ENCODE measurements at places on chromosomes 3 and 15.

GRCh38 chr3:155149494-155149893 is 69.4 kb downstream of the MME start:
- DNase-seq, result no peak

- no peak for DNase-seq
Observed at GRCh38 chr15:41483115-41483514, 10.6 kb upstream of the ITPKA start.

DNA sequence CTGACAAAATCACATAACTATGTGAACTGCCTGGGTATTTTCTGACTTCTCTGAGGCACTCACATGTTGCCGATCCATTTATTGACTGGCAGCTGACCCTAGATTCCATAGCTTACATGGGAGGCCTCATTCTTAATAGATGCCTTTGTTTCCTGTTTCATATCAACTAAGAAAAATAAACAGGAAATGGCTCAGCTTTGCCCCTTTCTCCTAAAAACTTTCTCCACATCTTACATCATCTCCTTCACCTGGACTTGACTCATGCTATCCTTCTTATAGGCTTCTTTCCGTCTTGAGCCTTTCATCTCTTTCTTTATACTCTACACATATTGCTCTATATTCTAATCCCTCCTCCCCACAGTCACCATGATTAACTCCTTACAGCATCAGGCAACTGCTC is 38.0 kb downstream of the TXNRD3 start:
- DNase-seq, result no peak

DNA sequence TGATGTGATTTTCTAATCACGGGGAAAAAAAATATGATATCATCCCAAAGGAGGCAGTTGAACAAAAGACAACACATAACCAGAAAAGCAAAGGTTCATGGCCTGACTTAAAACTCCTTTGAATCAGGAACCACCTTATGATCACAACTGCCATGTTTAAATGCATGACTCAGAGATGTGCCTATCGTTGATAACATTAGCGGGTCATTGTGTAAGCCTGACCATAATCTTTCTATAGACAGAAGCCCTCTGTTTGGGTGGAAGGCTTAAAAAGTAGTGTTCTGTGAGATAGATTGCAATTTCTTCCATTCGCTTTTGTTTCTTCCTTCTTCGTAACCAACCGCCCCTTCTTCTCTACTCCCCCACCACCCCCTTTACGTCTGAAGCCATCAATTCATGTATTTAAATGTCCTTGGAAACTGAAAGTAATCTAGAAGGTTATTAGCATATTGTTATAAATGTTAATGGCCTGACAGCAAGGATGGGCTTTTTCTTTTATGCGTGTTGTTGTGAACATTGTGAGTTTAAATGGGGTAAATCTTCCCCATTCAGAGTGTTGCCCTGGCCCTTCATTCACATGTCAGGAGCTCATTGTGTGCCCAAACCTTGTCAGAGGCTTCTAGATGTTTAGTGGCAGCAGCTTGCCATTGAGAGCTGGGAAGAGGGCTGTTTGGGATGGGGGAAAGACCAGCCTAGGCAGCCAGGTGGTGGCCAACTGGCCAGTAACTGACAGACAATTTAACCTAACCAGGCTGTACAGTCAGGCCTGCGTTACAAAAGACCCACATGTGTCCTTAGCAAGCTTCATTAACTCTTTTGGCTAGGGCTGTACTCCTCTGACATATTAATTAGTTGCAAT is 64.5 kb downstream of the EPHA3 start:
- DNase-seq, result no peak

DNA sequence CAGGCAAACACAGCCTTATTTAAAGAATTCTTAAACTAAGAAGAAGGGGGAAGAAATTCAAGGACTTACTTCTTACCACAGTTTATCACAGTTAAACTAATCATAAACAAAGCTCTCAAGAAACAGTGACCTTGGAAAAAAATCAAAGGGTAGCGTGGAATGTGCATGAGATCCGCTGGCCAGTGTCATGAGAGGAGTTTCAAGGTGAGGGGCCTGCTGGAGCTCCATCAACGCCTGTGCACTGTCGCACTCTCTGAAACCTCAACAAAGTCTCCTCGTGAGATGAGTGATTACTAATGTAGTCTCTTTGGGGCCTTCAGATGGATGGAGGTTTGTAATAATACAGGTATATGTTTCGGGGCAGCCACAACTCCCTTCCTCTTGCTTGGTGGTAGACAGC is 28.4 kb upstream of the PRICKLE2 start:
- DNase-seq, result no peak

DNA sequence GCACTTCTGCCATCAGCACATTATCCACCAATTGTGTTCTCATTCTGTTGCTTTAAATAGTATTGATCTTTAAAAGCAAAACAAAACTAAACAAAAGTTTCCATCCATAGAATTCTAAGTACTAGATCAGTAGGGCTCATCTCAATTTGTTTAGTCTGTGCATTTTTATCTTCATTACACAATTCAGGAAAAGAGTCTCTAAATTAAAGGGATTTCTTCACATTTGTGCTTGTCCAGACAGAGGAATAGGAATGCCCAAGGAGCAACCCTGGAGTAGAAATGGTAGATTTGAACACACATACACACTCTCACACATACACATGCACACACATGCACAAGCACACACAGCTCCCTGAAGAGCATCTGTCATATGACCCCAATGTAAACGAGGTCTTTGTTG is 21.4 kb downstream of the LMCD1 start:
- DNase-seq, result no peak

DNA sequence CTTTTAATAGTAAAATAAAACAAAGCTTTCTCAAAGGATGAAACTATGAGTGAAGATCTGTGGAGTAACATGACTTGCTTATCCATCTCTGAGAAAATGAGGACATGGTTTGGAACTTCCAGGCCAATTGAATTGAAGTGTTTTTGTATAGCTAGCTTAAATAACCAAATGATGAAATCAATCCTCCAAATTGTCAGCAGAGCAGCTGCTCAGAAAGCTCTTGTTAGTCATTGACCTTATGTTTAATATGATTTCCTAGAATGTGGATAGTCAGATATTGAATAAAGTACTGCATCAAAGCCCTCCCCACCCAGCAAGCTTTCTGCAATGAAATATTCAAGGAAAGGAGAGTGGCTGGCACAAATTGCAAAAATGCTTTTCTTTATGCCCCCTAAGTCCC is 437.2 kb downstream of the MFSD1 start:
- no peak for DNase-seq

DNA sequence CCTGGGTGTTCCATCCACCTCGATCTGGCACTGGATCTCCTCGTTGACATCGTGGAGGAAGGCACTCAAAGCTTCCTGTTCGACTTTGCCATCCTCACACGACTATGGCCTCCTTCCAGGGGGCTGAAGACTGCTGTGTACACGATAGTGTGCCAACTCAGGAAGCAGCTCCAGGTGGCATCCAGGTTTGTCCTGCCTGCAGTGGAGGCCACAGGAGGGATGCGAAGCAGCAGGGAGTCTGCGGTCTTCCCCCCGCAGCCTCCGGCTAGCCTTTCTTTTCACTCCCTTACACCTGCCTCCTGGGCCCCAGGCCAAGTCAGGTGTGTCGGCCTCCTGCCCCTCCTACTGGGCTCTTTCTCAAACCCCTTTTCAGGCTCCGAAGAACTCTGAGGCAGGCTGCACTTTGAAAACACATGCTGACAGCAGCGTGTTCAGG is 32.2 kb downstream of the SYNM start:
- DNase-seq, result no peak

- no peak for DNase-seq
Observed at GRCh38 chr3:108477511-108478147, 32.8 kb downstream of the MYH15 start.

- peak; percentile 9 for DNase-seq
Observed at GRCh38 chr15:95018888-95019545, 787.7 kb downstream of the MCTP2 start.

GRCh38 chr15:85002517-85002916 is 20.9 kb downstream of the PDE8A start:
- no peak for DNase-seq

DNA sequence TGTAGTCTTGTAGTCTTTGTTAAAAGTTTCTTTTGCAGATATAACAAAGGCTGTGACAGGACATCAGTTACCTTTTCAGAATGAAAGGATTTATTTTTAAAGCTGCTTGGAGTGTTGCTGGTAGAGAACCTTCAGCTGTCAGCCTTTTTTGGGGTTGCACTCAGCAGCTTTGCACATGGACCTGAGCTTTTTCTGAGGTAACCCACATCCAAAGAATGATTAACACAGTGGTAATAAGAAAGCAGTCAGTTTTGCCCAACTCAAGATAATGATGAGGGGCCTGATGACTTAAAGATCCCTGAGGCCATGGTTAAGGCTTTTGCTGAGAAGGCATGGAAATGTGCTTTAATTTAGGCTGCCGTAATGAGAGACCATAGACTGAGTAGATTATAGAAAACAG is 1042.7 kb downstream of the PLOD2 start:
- DNase-seq, result no peak

- no peak for DNase-seq
Observed at GRCh38 chr3:159668990-159669476, 319.6 kb upstream of the IL12A start.

GRCh38 chr3:115937054-115937453 is 313.7 kb downstream of the GAP43 start:
- no peak for DNase-seq

- DNase-seq, result peak; percentile 37
Observed at GRCh38 chr15:48925714-48926223, 38.0 kb downstream of the SHC4 start.

DNA sequence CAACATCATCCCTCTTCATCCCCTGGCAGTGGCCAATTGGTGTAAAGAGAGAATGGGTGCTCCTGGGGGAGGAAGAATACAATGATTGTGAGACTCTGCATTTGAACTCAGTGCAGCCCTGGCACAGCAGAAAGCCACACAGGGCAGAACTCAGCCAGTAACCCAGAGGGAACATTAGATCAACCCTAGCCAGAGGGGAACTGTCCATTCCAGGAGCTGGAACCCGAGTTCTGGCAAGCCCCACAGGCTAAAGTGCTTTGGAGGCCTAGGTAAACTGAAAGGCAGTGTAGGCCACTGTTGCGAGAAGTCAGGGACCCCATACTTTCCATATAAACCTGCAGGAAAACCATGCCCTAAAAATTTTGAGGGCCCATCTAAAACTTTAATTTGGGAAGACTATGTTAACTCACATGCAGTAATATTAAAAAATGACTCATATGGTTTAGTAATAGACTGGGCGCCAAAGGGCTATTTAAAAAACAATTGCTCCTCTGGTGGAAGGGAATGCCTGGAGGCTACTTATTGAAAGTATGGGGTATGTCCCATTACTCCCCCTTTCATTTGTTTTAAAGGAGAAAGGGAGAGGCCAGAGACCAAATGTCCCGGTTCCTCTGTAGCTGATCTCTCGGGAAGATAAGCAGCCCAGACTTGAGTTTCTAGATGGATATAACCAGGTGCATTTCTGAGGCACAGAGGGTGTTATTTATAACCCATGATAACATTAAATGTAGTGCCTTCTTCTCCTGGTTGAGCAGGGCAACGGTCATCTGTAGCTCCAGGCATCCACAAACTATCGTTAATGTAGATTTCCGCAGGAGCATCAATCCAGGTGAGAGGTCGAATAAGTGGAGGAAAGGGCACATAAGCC is 5.8 kb upstream of the RAD51 start:
- no peak for DNase-seq

- no peak for DNase-seq
Observed at GRCh38 chr3:7112523-7113056, 251.7 kb downstream of the GRM7 start.

- DNase-seq, result no peak
Observed at GRCh38 chr15:33639051-33639450, 328.3 kb downstream of the RYR3 start.

GRCh38 chr3:190167936-190168680 is 47.4 kb upstream of the P3H2 start:
- DNase-seq, result no peak
